ENCODE measurements at places on chromosomes 7 and 10. TPM values are rescaled to one million over a fixed set of nuclear protein-coding genes. Genes with fewer than 3 reads are reported as not detected.

The GRM3 gene
- total RNA-seq, result not detected

DNA sequence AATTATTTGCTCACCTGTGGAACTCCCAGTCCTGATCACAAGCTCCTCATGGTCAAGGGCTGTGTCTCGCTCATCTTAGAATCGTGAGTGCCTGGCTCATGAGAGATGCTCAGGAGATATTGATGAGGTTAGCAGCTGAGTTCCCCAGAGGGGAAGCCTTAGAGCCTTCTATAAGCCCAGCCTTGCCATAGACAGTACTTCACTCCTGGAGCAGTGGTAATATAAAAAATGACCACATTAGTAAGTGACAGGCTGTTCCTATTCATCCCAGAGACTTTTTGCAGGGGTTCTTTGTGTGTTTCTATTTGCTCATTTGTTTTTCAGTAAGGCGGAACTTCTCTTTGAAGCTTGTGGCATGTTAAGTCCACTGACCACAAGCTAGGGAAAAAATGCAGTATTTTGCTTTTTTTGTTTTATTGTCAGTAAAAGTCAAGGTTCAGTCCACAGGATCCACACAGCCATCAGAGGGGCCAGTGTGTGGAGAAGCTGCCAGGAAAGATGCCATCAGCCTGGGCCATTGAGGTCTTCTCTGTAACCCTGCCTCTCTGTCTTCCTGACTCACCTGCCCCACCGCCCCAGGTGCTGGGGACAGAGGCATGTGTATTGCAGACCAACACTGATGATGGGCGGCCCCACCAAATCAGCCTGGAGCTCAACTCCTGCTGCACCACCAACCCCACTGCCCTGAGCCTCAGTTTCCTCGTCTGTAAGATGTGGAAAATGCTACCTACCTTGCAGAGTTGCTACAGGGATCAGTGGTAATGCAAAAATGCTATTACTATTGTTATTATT lies 36.4 kb upstream of the JCAD start:
- H3K27ac ChIP-seq, result no peak overlapping the region
- no peak overlapping the region for H3K4me3 ChIP-seq
- no peaks in the 10 kb centered on the region for H3K27me3 ChIP-seq
- no peaks in the 10 kb centered on the region for H3K36me3 ChIP-seq
- DNase-seq, result no peak

The FAM237B gene
- total RNA-seq, result not detected

GRCh38 chr7:46955531-46955930 lies 626.4 kb downstream of the TNS3 start:
- no peak for DNase-seq
- no peak overlapping the region for H3K27ac ChIP-seq
- H3K4me1 ChIP-seq, result no peaks in the 10 kb centered on the region
- H3K4me3 ChIP-seq, result no peak overlapping the region

- no peaks in the 10 kb centered on the region for H3K27me3 ChIP-seq
- no peak overlapping the region for H3K27ac ChIP-seq
- H3K36me3 ChIP-seq, result no peaks in the 10 kb centered on the region
- DNase-seq, result no peak
- peaks cover 55% of the 10 kb centered on the region for H3K4me1 ChIP-seq
- no peak overlapping the region for H3K4me3 ChIP-seq
These were observed 39.4 kb downstream of the CCDC71L start for GRCh38 chr7:106621393-106622132.

- no peak for DNase-seq
- no peaks in the 10 kb centered on the region for H3K36me3 ChIP-seq
- no peak overlapping the region for H3K27ac ChIP-seq
- no peaks in the 10 kb centered on the region for H3K4me1 ChIP-seq
- no peak overlapping the region for H3K4me3 ChIP-seq
These were observed 9.9 kb downstream of the NYAP1 start for GRCh38 chr7:100493476-100494264.

The CALCR gene
- total RNA-seq, result not detected

The CALHM3 gene
- total RNA-seq, result not detected

GRCh38 chr7:155231241-155231800 lies 66.4 kb upstream of the INSIG1 start:
- no peaks in the 10 kb centered on the region for H3K36me3 ChIP-seq
- H3K27ac ChIP-seq, result no peak overlapping the region
- no peak overlapping the region for H3K4me3 ChIP-seq
- DNase-seq, result no peak

DNA sequence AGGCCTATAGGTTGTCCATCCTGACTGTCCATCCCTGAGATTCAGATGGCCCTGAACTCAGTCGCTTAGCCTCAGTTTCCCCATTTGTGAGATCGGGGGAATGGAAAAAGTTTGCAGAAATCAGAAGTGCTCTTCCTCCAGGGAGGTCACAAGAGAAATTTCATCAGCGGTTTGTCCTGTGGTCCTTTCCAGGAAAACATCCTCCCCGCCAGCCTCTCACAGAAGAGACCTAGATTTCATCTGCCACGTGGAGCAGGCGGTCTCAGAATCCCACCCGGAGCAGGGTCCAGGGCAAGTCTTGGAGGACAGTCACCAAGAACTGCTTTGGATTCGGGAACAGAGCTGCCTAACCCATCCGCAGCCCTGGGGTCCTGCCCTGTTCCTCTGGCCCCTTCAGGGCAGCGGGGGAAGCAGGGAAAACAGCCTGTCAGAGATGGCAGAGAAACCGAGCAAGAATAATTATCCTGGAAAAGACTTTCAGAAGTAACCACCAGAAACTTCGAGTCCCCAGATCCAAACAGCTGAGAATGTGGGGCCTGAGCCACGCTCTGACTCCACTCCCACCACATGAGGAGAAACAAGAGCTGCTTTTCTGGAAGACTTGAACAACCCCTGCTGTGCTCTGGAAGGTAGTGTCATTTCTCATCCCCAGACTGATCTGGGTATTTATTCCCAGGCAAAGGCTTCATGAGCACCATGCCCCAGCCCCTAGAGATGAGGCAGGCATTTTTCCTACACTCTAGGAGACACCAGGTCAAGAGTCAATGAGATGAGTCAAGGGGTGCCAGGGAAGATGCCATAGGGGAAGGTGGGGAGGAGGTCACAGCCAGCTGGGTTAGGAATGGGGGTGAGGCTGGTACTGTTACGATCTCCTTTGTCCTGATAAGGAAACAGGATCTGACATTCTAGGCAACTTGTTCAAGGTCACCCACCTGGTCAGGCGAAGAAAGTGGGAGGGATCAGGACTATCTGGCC lies 1.1 kb upstream of the TNS3 start:
- H3K4me3 ChIP-seq, result peak overlapping the region; percentile 86
- DNase-seq, result peak; percentile 35
- H3K36me3 ChIP-seq, result no peaks in the 10 kb centered on the region
- H3K27ac ChIP-seq, result no peak overlapping the region
- H3K4me1 ChIP-seq, result peaks cover 29% of the 10 kb centered on the region

DNA sequence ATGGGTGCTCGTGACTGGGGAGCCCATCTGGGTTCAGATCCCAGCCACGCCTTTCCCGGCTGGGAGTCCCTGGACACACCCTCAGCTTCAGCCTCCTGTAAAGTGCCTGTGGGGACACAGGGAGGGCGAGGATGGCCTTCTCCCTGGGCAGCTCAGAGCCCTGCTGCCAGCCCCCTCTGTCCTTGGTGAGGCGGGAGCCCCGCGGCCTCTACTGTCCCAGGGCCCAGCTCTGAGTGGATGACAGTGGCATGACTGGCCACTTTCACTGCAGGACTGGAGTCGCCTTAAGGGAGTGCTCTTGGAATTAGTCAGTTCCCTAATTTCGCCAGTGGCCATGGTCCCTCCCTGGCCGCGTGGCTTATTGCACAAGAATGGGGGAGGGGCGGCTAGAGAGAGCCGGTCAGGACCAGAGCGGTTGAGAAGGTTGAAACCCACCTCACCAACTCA lies 4.6 kb downstream of the BRI3 start:
- peaks cover 28% of the 10 kb centered on the region for H3K4me1 ChIP-seq
- peaks cover under 1% of the 10 kb centered on the region for H3K36me3 ChIP-seq
- peak overlapping the region; percentile 86 for H3K4me3 ChIP-seq
- peak overlapping the region; percentile 89 for H3K27ac ChIP-seq
- peak; percentile 90 for DNase-seq

GRCh38 chr10:77606751-77607150 lies 30.9 kb downstream of the KCNMA1 start:
- H3K4me3 ChIP-seq, result no peak overlapping the region
- H3K36me3 ChIP-seq, result no peaks in the 10 kb centered on the region
- H3K27ac ChIP-seq, result no peak overlapping the region
- no peaks in the 10 kb centered on the region for H3K27me3 ChIP-seq

- no peaks in the 10 kb centered on the region for H3K36me3 ChIP-seq
- no peaks in the 10 kb centered on the region for H3K27me3 ChIP-seq
- no peaks in the 10 kb centered on the region for H3K4me1 ChIP-seq
- H3K27ac ChIP-seq, result no peak overlapping the region
- H3K4me3 ChIP-seq, result no peak overlapping the region
- no peak for DNase-seq
These were observed 141.1 kb upstream of the LRRTM3 start for GRCh38 chr10:66784770-66785169.

The TWNK gene
- total RNA-seq, result 4.4 TPM

The MYO3A gene
- total RNA-seq, result not detected

The STARD3NL gene
- 68.1 TPM for total RNA-seq

DNA sequence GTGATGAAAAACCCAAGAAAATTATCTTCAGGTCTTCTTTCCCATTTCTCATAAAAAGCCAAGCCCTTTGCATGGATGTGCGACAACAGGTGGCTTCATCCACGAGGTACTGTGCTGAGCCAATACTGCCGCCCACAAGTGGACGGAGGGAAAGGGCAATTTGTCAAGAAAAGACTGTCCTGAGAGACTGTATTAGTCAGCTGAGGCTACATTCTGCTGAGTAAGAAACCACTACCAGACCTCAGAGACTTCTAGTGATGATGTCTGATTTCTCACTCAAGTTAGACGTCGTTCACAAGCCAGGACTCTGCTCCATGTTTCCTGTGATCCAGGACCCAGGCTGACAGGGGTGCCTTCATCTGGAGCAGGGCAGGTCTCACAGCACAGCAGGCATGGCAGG lies 171.5 kb upstream of the CDCA7L start:
- no peaks in the 10 kb centered on the region for H3K36me3 ChIP-seq
- peak; percentile 39 for DNase-seq
- no peaks in the 10 kb centered on the region for H3K4me1 ChIP-seq
- H3K4me3 ChIP-seq, result no peak overlapping the region
- H3K27ac ChIP-seq, result no peak overlapping the region

The EGR2 gene
- 1.1 TPM for total RNA-seq

The SLC39A12 gene
- total RNA-seq, result not detected

DNA sequence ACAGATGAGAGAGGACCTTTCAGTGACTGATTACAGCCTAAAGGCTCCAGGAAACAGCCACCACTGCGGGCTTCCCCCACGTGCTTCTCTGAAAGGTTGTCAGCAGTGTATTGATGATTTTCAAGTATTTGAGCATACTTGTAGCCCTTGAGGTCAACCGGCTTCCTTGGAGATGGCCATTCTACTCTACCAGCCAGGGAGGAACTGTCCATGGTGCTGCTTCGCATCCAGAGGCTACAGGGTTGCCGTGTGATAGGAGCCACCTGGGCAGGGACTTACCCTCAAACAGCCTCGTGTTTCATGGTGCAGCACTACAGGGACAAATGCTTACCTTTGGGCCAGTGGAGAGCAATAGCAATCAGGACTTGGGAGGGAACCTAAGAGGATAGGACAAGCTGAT lies 179.5 kb downstream of the DPP6 start:
- peak; percentile 0 for DNase-seq
- H3K4me3 ChIP-seq, result no peak overlapping the region
- no peaks in the 10 kb centered on the region for H3K36me3 ChIP-seq
- no peaks in the 10 kb centered on the region for H3K27me3 ChIP-seq

GRCh38 chr10:29285624-29286051 lies 3.2 kb upstream of the LYZL1 start:
- H3K4me3 ChIP-seq, result no peak overlapping the region
- no peaks in the 10 kb centered on the region for H3K36me3 ChIP-seq
- H3K4me1 ChIP-seq, result no peaks in the 10 kb centered on the region
- DNase-seq, result no peak

GRCh38 chr10:124705817-124706461 lies 38.2 kb downstream of the FAM53B start:
- H3K27me3 ChIP-seq, result no peaks in the 10 kb centered on the region
- no peaks in the 10 kb centered on the region for H3K4me1 ChIP-seq
- DNase-seq, result no peak
- H3K36me3 ChIP-seq, result no peaks in the 10 kb centered on the region
- H3K4me3 ChIP-seq, result no peak overlapping the region
- no peak overlapping the region for H3K27ac ChIP-seq

GRCh38 chr7:95324431-95324830 lies at the start of gene PON1:
PON1 (minus strand) TSS chr7:95324532; CDS start chr7:95324475, 57 bp downstream.
- peaks cover 3% of the 10 kb centered on the region for H3K27me3 ChIP-seq
- no peak for DNase-seq
- no peaks in the 10 kb centered on the region for H3K36me3 ChIP-seq
- no peak within 1 kb of the TSS for H3K4me3 ChIP-seq
- H3K27ac ChIP-seq, result no peak within 1 kb of the TSS

GRCh38 chr10:43401627-43402026 lies 7.4 kb downstream of the HNRNPF start:
- H3K27ac ChIP-seq, result peak overlapping the region; percentile 87
- 0 out of 2 replicates have a peak, but pooled peaks cover 4% of the 10 kb centered on the region for H3K36me3 ChIP-seq

DNA sequence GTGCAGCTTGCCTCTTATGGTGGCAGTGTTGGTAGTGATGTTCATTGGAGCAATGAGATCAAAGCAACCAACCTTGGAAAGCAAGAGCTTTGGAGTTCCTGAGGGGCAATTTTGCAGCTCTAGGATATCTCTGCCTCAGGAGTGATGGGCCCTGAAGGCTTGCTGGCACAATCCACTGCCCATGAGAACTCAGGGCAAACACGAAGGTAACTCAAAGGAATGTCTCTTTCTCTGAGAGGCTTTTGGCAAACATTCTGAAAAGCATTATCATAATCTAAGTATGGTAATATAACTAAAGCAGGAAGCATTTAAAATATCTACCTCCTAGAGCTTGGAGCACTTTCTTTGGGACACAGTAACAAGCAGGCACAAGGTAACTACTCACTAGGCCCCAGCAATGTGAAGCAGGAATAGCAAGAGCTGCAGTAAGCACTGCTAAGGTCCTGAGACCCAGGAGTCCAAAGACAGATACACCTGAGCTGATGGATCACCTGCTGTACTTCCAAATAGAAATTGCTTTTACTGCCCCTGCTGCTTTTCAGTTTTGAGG lies 103.1 kb downstream of the NRF1 start:
- no peaks in the 10 kb centered on the region for H3K27me3 ChIP-seq
- peaks cover 23% of the 10 kb centered on the region for H3K36me3 ChIP-seq
- no peaks in the 10 kb centered on the region for H3K4me1 ChIP-seq
- DNase-seq, result no peak

GRCh38 chr7:100132697-100133151 lies 6.0 kb downstream of the MBLAC1 start:
- H3K27me3 ChIP-seq, result no peaks in the 10 kb centered on the region
- no peak overlapping the region for H3K4me3 ChIP-seq
- H3K4me1 ChIP-seq, result peaks cover 3% of the 10 kb centered on the region
- peak; percentile 74 for DNase-seq

The CYP2W1 gene
- total RNA-seq, result not detected

The GATA3 gene
- total RNA-seq, result not detected

The TMEM176B gene
- not detected for total RNA-seq

The NFE2L3 gene
- total RNA-seq, result 1.4 TPM

DNA sequence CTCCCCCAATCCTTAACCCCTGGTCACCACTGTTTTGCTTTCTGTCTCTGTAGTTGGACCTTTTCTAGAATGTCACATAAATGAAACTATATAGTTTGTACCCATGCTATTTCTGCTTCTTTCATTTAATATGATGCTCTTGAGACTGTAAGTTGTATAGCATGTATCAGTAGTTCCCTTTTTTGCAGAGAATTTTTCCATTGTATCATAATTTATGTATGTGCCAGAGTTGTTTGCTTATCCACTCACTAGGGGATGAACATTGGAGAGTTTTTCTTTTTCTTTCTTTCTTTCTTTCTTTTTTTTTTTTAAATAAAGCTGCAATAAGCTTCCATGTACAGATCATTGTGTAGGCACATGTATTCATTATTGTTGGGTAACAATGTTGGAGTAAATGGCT lies 544.8 kb downstream of the CNTNAP2 start:
- no peak overlapping the region for H3K27ac ChIP-seq
- H3K4me1 ChIP-seq, result no peaks in the 10 kb centered on the region
- H3K36me3 ChIP-seq, result no peaks in the 10 kb centered on the region
- H3K4me3 ChIP-seq, result no peak overlapping the region
- H3K27me3 ChIP-seq, result no peaks in the 10 kb centered on the region
- no peak for DNase-seq

All from GM23248 (cell line).